Activated naive CD4-positive, alpha-beta T cell (primary cell): ENCODE measurements at places on chromosomes 5 and 9.

GRCh38 chr5:45262061-45262590, 434.1 kb downstream of the HCN1 start:
- DNase-seq: no peak

GRCh38 chr5:155189981-155190380, 176.4 kb downstream of the KIF4B start:
- no peak for DNase-seq

- DNase-seq: no peak
Measured at GRCh38 chr5:56686337-56687195, 128.8 kb upstream of the MAP3K1 start.

GRCh38 chr5:83146441-83146840, 69.1 kb downstream of the XRCC4 start:
- no peak for DNase-seq

DNA sequence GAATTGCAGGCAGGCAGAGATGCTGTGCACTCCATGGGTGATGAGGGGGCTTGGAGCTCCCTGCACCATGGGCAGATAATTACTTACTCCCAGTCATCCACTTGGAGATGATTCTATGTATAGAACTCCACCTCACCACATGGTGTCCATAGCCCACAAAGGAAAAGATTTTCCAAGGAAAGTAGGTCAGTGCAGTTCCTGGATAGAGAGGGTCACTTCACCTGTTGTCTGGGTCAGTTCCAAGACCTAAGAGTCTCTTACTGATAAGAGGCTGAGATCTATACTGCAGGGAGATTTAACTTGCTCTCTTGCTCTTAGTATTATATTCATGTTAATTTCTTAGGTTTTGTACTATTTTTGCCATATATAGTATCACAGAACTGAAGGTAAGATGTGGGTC, 113.9 kb upstream of the BRINP1 start:
- no peak for DNase-seq

GRCh38 chr5:32446630-32447029, 2.1 kb upstream of the ZFR start:
- no peak for DNase-seq

DNA sequence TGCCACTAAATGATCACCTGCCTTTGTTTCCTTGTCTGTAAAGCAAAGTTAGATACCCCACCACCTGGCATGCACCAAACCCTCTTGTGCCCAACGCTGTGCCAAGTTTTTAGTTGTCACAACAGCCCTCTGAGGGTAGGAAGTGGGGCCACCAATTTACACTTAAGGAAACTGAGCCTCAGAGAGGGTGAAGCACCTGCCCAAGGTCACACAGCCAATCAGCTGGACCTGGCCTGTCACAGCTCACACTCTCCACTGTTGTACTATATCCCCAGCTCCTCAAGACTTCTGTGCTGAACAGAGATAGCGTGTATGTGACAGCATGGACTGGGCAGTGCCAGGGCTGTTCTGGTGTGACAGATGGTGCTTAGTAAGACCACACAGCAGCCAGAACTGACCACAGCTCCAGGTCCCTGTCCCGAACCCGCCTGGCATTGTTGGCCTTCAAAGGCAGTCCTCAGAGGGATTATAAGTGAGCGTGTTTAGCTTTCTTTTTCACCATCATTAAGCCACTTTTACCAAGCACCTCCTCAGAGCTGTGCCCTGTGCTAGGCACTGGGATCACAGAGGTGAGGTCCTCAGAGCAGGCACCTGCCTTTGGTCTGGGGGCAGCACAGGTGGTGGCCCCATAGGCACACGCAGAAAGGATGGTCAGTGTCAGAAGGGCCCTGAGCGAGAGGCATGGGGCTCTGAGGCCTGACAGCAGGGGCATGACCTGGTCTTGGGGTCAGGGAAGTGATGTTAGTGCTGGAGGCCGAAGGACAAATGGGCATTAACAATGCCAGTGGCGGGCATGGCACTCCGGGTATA, 71.1 kb downstream of the COL27A1 start:
- no peak for DNase-seq

DNA sequence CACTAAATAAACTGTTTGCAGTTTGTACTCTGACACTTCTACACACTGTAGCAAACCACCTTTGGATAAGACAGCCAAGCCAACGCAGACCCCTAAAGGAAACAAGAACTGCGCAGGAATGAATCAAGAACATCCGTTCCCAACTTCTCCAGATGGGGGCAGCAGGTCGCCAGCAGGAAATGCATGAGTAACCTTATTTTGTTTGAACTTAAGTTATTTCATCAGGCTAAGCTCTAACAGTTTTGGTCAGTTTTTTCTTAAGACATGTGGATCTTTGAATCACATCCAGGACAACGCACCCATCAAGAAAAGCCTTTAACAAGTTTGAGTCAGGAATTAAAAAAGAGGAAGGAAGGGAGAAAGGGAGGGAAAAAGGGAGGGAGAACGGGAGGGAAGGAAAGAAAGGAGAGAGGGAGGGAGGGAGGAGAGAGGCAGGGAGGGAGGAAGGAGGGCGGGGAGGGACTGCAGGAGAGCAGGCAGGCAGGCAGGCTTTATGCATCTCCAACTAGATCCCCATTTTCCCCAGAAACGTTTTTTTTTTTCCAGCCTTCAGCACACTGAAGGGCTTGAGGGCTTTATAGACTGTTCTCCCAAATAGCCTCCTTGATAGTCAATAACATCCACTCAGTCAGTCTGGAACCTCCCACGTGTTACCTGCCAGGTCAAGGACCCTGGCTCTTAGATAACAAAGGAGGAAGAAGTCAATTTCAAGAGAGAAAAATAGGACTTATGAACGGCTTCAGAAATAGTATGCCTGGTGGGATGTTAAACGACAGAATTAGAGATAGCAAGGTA, 22.2 kb downstream of the BHMT start:
- peak; percentile 25 for DNase-seq

- DNase-seq: no peak
Measured at GRCh38 chr9:8628791-8629190, 829.2 kb upstream of the DMAC1 start.

GRCh38 chr5:173793648-173794548, 94.3 kb upstream of the CPEB4 start:
- no peak for DNase-seq

- DNase-seq: no peak
Measured at GRCh38 chr5:157913575-157913974, 54.6 kb upstream of the CLINT1 start.

DNA sequence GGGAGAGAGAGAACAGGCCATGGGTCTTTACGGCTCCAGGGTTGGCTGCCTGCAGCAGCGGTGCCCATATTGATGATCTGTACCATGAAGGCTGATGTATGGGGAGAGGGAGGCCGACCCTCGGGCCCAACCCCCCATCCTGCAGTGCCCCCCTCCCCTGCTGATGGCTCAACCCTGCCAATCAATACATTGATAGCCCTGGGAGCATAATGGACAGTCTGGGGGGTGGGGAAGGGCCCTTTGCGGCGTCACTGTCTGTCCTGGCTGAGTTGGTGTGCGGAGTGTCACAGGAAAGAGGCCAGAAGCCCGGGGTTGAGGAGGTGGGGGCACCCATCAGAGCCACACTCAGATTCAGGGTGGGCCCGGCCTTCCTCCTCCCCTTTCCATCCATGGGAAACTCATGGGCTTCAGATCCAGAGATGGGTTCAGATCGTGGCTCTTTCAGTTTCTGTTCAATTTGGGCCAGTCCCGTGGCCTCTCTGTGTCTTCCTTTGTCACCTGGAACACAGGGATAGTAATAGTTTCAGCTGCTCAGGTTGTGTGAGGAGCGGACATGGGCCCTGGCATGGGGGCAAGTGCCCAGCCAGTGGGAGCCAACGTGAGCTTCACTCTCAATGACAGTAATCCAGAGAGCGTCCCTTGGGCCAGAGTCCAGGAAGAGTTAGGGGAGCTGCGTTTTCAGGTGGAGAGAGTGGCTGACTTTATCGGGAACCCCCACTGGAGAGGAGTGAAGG, 9.5 kb downstream of the FGF18 start:
- no peak for DNase-seq

DNA sequence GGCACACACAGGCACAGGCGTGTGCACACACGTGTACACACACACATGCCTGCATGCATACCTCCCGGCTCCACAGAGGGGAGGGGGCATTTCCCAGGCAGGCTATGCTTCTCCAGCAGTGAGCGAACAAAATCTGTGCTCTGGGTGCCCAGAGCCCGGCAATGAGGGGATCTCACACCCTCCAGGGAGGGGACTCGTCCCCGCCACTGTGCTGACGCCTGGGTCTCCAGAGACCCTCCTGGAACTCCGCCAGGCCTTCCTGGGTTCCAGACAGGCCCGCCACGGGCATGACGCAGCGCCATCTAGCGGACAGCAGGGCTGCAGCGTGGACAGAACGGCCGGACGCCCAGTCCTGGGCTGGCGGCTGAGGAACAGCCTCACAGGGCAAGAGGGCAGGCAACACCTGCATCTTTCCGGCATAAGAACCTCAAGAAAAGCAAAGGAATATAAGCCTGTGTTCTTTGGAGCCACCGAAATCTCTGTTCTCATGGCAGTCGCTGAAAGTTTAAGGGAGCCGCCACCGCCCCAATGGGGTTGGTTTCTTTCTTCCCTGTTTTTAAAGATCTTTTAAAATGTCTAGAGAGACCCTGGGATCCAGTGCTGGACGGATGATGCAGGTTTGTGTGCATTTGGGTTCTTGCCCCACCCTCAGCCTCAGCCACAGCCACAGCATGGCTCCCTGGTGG, 135.6 kb upstream of the PPP1R26 start:
- no peak for DNase-seq

GRCh38 chr5:180873615-180874520, 12.8 kb upstream of the ZFP62 start:
- no peak for DNase-seq

GRCh38 chr5:21831145-21831787, 1021.9 kb downstream of the CDH12 start:
- DNase-seq: no peak

DNA sequence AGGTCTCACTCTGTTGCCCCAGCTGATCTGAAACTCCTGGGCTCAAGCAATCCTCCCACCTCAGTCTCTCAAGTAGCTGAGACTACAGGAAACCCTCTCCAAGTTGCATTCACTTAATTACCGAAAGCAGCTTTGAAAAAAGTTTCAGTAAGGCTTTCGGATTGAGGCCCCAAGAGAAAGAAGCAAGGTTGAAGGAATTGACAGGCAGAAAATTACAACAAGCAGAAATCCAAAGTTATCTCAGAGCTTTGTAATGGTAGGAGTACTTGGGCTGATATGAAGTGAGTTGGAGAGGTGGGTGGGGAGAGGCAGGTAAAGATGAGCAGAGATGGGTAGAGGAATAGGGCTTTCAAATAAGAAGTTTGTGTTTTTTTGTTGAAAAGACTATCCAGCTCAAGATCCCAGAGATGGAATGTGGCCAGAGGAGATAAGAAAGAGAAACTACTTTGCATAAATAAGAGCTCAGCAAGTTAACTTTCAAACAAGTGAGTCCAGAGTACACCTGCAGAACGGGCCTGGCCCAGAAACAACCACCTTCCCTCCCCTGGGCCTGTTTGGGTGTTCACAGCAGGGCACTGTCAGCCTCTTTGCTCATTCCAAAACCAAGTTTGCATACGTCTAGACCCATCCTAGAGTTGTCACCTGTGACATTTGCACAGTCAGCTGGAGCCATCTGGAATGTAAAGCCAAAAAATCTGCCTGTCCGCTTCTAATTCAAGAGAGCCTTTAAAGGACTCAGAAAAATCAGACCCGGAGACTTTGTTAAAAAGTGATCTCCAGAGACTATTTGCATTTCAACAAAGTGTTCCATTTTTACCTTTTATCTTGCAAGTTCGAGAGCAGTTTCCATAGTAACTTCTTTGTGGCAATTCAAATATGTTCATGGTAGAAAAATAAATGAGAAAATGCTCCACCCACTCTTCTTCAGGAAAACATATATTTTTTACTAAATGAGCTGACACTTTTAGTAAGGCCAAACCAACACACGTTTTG, 2.2 kb upstream of the CLINT1 start:
- no peak for DNase-seq

DNA sequence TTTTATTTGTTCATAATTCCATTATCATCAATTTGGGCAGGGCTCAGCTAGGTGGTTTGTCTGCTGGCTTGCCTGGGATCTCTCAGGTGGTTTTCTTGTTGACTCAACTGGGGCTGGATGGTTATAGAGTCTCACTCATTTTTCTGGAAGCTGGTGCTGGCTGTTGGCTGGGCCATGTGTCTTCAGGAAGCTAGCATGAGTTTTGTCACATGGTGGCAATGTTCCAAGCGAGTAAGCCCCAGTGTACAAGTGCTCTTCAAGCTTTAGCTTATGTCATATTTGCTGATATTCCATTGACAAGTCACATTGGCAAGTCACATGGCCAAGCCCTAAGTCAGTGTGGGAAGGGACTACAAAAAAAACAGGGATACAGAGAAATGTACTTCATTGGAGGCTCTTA, 2.3 kb upstream of the RASEF start:
- DNase-seq: no peak

- no peak for DNase-seq
Measured at GRCh38 chr9:121670431-121670830, 19.0 kb downstream of the DAB2IP start.

DNA sequence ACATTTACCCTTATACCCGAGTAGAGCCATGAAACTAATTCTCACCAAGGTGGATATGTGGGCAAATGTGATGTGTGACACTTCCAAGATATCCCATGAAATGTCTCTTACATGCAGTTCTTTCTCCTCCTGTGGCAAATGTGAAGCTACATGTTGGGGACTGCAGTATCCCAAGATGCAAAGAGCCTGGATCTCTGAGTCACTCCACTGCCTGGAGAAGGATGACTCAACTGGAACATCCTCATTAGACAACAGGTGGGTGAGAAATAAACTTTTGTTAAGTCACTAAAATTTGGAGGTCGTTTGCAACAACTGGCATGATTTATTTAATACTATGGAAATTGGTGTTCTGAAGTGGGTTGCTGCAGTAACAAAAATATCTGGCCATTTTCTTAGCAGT, 36.5 kb upstream of the TENT4A start:
- no peak for DNase-seq

- no peak for DNase-seq
Measured at GRCh38 chr9:105468875-105469274, 21.0 kb downstream of the FSD1L start.
